ENCODE measurements at places on chromosomes 16 and 17.

- no peak for DNase-seq
Observed at GRCh38 chr17:77352441-77352840, 211.7 kb downstream of the SEC14L1 start.

- no peak for DNase-seq
Observed at GRCh38 chr16:85146922-85147651, 34.8 kb upstream of the CIBAR2 start.

- no peak for DNase-seq
Observed at GRCh38 chr16:79543219-79543618, 57.3 kb downstream of the MAF start.

GRCh38 chr16:19497176-19497575 lies 24.7 kb downstream of the GDE1 start:
- DNase-seq: no peak

DNA sequence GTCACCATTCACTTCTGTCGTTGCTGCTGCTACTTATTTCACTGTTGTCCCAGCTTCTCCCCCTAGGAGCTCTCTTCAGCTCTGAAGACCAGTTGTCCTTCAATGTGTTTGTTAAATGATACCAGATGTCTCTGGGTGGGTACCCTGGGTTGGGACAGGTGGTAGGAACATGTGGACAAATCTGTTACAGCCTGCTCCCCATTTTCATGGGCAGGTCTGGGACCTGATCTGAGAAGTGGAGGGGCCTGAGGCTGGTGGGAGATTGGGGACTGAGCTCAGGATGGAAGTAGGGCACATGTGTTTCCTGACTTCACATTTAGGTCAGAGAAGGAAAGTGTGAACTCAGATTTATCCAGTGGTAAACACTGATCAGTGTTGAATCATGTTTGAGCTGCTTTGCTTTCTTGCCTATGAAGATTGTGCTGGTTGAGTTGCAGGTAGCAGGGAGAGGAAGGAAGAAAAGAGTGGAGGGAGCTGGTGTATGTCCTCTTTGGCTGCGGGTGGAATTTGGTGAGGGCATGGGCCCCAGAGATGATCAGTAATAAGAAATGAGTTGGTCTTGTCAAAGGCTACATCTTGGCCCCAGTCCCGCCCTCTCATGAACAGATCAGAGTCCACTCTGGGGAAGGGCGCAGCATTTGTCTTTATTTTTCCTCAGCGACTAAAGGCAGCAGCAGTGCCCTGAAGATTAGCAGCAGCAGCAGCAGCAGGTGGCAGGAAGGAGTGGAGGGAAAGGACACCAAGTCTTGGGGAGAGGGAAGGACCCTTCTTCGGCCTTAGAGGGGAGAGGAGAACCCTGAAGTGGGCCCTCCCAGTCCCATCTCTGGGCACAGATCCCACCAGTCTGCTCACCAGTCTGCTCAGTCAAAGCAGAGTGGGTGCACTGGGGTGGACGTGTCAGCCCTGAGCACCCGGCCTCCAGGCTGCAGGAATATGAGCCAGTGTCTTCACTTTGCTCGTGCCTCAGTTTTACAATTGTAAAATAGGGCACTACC lies 6.1 kb upstream of the EFTUD2 start:
- no peak for DNase-seq

DNA sequence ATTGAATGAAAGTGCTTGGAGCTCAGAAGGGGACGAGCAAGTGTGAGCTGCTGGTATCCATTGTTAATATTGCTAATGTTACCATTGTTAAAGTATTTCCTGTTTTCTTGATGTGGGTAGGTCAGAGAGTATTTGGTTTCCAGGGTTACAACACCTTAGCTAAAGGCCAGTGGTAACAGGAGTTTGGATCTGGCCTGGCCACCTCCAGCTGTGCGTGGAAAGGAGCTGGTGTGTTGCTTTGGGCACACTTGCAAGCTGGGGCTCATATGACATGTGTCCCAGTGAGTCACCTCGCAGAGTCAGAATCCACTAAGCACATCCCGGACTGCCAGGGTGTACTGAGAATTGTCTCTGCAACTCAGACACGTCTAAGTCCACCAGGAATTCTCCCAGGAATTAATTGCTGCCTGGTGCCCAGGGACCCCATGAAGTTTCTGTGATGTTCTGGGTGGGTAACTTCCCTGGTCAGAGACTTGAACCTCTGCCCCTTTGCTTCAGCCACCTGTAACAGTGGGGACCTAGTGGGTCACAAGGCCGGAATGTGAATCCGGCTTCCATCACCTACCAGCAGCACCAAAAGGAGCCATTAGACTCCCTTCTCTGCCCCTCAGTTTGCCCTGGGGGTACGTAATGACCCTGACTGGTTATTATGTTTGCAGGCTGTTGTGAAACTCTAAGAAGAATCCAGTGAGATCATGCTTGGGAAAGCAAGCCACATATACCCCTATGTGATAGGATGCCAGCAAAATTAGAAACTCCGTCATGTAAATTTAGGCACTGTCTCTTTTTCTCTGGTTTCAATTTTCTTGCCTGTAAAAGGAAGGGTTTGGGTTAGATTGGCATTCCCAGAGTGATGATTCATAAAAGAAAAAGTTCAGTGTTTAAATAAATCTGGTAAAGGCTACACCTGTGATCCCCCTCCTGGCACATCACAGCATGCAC lies 12.8 kb downstream of the SLC6A2 start:
- no peak for DNase-seq

GRCh38 chr16:85330694-85331188 lies 218.5 kb upstream of the CIBAR2 start:
- no peak for DNase-seq

- DNase-seq: no peak
Observed at GRCh38 chr16:18041864-18042834, 294.4 kb downstream of the NPIPA8 start.

- no peak for DNase-seq
Observed at GRCh38 chr17:49288388-49288787, 57.8 kb upstream of the PHOSPHO1 start.

DNA sequence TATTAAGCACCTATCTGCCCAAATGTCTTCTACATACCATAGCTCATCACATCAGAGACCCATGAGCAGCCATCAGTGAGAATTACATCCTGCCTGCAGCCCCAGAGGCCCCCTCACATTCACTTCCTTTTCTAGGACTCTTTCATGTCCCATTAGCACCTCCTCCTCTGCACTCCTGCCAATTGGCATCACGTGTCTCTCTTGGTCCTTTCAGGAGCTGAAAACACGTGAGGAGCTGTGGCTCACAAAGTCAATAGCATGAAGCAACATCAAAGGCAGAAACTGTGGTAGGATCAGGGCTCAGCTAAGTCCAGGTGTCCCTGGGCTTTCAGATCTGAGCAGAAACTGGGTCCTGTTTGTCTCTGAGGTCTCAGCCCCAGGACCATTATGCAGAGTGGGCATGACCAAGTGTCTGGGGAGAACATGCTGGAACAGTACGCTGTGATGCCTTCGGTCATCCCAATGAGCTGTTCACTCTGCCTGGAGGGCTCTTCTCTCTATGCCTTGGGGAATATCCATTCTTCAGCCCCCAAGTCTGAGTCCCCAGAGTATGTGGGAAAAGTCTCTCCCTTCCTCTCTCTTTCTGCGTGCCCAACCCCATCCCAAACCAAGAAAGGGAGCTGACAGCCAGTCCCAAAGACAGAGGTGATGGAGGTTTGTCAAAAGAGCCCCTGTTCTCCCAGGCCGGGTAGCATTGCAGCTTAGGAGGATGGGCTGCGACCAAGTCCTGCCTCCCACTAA lies 457.0 kb upstream of the CDH5 start:
- no peak for DNase-seq

DNA sequence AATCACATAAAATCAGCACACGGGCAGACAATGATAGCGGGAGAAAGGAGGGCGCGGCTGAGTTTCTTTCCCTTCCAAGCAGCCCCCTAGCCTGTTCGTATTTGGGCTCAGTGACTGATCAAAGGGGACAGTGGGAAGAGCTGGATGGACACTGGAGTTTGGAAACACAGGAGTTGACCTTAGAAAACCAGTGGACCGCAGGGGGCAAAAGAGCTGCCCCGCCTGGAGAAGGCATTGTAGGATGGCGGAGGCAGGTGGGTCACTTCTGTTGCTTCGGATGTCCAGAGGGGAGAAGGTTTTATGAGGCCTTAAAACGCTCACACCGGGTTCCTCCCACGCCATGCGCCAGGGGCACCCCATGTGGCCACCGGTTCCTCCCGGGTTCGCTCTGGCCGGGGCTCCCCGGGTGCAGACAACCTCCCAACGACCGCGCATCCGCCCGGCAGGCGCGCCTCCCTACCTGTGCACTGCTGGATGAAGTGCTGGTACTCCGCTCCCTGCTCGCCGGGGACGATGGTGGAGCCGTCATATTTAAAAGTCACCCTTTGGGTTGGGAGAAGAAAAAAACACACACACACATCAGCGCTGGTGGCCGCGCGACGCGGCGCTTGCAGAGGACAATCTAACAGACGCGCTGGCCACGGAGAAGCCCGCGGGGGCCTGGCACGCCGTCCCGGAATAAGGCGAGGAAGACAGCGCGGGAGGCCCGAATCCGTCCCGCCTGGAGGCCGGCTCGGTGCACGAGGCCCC lies 662 bp downstream of the COTL1 start:
- no peak for DNase-seq

DNA sequence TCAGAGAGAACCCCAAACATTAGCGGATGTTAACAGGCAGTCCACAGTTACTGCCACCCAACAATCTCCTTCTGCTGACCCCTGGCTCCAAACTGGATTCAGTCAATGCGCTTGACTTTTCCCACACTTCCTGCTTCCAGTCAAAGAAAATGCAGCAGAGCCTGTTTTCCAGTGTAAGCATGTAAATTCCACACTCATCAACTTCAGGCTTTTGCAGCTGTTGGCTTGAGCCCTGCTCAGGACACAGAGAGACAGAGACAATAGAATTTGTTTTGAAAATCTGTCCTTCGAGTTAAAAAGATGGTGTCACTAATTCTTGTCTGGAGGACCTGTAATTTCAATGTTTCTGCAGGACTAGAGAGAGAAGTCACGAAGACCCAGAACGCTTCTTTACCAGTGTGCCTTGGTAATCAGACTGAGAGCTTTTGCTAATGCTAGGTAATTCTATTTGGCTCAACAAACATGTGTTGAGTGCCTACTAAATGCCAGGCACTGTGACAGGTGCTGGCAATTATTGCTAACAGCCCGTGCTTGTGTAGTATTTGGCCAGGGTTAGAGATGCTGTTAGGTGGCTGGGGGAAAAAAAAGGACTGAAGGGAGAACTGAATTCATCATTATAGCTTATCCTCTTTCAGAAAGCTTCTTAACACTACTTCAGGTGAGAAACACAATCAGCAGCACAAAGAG lies 32.5 kb downstream of the HOXB1 start:
- DNase-seq: no peak

- DNase-seq: no peak
Observed at GRCh38 chr16:48393485-48394354, 8.5 kb upstream of the SIAH1 start.

DNA sequence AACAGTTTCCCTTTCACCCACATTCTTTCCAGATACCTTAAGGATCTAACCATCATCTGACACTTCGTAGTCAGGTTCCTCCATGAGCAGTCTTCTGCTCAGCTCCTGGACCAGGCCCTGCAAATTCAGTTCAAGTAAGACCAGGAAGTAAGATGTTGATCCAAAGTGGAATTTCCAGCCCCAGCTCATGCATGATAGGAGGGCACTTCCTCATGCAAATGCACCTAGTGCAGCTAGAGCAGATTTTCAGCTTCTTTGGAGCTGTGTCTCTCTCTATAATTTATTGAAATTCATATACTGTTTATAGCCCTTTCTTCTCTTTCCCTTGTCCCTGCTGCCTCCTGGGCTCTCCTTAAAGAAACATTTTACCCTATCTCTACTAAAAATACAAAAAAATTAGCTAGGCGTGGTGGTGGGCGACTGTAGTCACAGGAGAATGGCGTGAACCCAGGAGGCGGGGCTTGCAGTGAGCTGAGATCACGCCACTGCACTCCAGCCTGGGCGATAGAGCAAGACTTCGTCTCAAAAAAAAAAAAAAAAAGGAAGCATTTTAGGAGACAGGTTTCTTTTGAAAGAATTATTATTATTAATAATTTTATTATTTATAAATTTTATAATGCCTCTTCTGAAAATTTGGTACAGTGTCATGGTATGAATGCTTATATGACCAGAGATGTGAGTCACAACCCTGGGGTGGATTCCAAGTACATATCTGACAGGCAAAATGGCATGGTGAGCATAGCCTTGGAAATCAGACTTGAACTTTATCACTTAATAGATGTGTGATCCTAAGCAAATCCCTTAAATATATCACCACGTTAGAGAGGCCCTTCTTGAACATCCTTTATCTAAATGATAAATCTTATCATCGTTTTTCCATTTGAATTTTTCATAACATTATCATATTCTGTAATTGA lies 94.3 kb downstream of the SSH2 start:
- DNase-seq: no peak

DNA sequence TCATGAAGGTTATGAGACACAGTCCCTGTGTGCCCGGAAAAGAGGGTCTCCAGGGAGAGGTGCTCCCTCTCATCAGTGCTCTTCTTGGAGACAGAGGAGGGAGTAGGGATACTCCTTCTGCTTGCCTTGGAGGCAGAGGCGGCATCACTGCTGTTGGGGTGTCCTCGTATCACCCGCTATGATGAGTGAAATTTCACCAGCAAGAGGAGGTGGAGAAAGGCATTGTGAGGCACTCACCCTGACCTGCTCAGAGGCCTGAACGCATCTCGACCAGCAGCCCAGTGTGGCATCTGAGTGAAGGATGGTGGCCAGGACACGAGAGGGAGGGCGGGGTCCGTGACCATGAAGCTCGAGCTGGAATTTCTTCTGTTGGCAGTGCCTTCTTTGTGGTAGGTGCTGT lies 222.1 kb upstream of the CHMP6 start:
- no peak for DNase-seq

GRCh38 chr16:57245472-57246113 lies 534 bp downstream of the ARL2BP start:
- no peak for DNase-seq

DNA sequence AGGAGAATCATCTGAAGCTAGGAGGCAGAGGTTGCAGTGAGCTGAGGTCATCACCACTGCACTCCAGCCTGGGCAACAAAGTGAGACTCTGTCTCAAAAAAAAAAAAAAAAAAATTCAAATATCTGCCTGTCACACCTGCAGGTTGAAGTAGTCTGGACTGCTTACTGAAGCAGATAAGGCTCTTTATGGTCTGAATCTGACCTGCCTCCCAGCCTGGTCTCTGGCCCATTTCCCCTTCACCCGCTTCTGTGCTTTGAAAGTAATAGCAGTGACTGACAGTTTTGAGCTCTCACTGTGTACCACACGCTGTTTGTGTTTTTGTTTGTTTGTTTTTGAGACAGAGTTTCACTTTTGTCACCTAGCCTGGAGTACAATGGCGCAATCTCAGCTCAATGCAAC lies 5.8 kb downstream of the SEZ6L2 start:
- no peak for DNase-seq

- DNase-seq: no peak
Observed at GRCh38 chr17:82989881-82990280, 89.5 kb upstream of the METRNL start.

GRCh38 chr17:29885031-29885640 lies 44.9 kb downstream of the SSH2 start:
- no peak for DNase-seq

- DNase-seq: no peak
Observed at GRCh38 chr16:30179195-30179594, 4.2 kb upstream of the CORO1A start.
